Neural crest cell (in vitro differentiated cells): ENCODE measurements at places on chromosomes 6 and 20. TPM values are rescaled to one million over a fixed set of nuclear protein-coding genes. Genes with fewer than 3 reads are reported as not detected.
A peak's percentile ranks its signal among the peaks of the same experiment; 100 is the strongest.

DNA sequence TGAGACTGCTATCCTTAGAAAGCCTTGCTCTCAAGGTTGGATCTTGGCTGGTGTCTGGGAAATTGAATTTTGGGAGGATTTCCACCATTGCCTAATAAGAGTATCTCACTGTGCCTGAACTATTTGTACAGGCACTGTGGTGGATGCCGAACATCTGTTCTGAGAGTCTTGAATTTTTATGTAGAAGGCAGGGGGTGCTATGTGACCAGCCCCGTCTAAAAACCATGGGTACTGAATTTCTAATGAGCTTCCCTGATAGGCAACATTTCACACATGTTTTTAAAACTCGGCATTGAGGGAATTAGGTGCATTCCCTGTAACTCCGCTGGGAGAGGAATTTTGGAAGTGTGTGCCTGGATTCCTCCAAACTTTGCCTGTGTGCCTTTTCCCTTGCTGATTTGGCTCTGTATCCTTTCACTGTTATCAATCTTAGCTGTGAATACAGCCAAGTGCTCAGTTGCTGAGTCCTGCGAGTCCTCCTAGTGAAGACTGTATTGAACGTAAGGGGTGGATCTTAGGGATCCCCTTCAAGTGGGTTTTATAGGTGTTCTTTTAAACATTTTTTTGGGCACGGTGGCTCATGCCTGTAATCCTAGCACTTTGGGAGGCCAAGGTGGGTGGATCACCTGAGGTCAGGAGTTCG lies 27.6 kb upstream of the SCAF8 start:
- peaks cover 2% of the 10 kb centered on the region for H3K27me3 ChIP-seq
- no peak for DNase-seq
- H3K36me3 ChIP-seq, result no peaks in the 10 kb centered on the region
- H3K4me1 ChIP-seq, result no peaks in the 10 kb centered on the region
- no peak overlapping the region for H3K27ac ChIP-seq

- no peak overlapping the region for H3K4me3 ChIP-seq
- H3K4me1 ChIP-seq, result peaks cover 4% of the 10 kb centered on the region
- H3K27ac ChIP-seq, result no peak overlapping the region
Observed at GRCh38 chr6:107323133-107323785, 136.1 kb downstream of the PDSS2 start.

- H3K4me1 ChIP-seq, result peaks cover 28% of the 10 kb centered on the region
- H3K27ac ChIP-seq, result no peak overlapping the region
- no peak overlapping the region for H3K4me3 ChIP-seq
- H3K36me3 ChIP-seq, result no peaks in the 10 kb centered on the region
- DNase-seq, result no peak
Observed at GRCh38 chr6:7129784-7130569, 22.2 kb downstream of the RREB1 start.

DNA sequence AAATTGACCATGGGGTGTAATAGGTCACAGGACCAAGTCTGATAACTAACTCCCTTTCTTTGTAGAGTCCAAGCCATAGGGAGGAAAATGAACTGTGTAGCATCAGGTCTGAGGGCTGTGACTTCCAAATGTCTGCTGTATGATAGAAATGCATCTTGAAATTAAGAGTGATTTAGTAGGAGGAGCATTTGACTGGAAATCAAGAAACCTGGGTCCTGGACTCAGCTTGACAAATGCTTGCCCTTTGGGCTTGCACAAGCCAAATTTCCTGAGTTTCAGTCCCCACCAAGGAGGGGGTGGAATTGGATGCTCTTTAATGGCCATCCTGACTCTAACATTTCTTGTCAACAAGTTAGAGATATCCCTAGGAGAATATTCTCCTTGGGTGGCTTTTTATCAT lies 187.0 kb downstream of the PDE7B start:
- no peaks in the 10 kb centered on the region for H3K36me3 ChIP-seq
- H3K4me3 ChIP-seq, result no peak overlapping the region

- H3K4me3 ChIP-seq, result no peak overlapping the region
- no peaks in the 10 kb centered on the region for H3K27me3 ChIP-seq
- peaks cover 5% of the 10 kb centered on the region for H3K36me3 ChIP-seq
- no peak overlapping the region for H3K27ac ChIP-seq
Observed at GRCh38 chr20:19828232-19828631, 70.2 kb downstream of the RIN2 start.

DNA sequence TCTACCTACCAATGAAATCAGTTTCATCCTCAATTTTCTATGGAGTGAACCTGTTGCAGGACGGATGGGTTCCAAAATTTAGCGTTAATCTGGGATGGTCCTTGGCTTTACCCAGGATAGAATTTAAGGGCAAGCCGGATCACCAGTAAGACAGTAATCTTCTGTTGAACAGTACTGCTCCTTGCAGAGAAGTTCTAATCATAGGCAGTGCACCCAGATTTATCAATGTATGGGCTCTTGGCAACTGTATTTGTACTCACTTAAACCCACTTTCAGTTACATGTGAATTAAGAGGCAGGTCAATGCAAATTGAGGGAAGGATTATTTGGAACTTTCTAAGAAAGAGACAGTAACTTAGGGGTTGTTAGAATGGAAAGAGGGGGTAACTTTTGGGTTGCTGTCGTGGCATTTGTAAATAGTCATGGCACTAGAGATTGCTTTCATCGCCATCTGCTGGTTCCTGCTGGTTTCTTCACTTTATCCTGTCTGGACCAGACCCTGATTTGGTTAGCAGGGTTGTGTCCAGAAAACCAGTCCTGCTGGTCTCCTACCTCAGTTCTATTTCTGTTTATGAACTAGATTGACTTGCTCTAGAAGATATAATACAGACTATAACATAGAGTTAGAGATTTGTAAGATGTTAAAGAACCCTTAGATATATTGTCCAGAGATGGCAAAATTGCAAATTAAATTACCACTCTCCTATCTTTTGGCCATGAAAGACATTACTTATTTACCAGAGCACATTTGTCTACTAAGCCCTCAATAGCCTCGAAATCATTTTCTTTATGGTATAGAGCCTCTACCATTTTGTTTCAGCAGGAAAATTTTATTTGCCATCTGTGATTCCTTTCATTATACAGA lies 646.3 kb downstream of the UTRN start:
- no peak overlapping the region for H3K4me3 ChIP-seq
- peaks cover 7% of the 10 kb centered on the region for H3K36me3 ChIP-seq
- H3K27ac ChIP-seq, result no peak overlapping the region

GRCh38 chr20:37936041-37936440 lies 33.1 kb downstream of the VSTM2L start:
- H3K4me3 ChIP-seq, result no peak overlapping the region
- no peaks in the 10 kb centered on the region for H3K27me3 ChIP-seq
- no peaks in the 10 kb centered on the region for H3K36me3 ChIP-seq
- H3K27ac ChIP-seq, result no peak overlapping the region
- peaks cover 7% of the 10 kb centered on the region for H3K4me1 ChIP-seq

DNA sequence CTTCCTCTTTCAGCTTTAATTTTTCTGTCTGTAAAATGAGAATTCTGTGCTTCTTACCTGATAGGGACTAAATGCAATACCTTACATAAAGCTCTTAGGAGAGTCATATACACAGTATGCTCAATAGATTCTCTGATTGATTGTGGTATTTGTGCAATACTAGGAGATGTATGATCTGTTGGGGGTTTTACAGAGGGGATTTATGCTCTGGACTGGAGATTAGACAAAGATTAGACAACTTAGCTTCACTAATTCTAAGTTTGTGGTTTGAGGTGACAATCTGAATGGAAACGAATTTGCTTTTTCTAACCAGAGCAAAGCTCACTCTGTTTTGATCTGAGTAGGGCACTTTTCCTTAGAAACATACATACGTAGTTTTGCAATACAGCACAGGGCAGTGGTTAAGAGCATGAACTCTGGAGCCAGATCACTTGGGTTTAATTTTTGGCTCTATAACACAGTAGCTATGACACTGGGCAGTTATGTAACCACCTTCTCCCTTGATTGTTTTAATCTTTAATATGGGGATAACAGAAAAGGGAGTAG lies 126.2 kb downstream of the RNF144B start:
- H3K36me3 ChIP-seq, result no peaks in the 10 kb centered on the region
- no peak overlapping the region for H3K4me3 ChIP-seq
- no peaks in the 10 kb centered on the region for H3K27me3 ChIP-seq
- DNase-seq, result no peak

DNA sequence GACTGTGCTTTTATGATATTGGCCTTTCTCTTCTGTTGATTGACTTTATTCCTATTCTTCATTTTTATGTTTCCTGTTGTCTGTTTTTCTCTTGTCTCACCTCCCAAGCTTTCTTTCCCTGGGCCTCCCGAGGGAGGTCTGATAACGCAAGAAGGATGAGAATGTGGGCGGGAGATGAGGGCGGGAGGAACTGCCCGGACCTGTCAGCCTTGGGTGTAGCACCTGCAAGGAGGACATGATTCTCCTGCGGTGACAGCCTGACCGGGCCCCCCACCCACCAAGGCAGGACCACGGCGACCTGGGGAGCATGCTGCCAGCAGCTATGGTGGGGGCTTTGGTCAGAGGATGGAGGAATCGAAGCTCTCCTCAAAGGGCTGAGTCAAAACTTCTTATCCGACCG lies 86.9 kb downstream of the PLEKHG1 start:
- no peak overlapping the region for H3K27ac ChIP-seq
- no peak for DNase-seq
- H3K4me1 ChIP-seq, result no peaks in the 10 kb centered on the region
- H3K4me3 ChIP-seq, result no peak overlapping the region
- H3K27me3 ChIP-seq, result no peaks in the 10 kb centered on the region
- H3K36me3 ChIP-seq, result peaks cover 2% of the 10 kb centered on the region

- no peaks in the 10 kb centered on the region for H3K27me3 ChIP-seq
- no peak overlapping the region for H3K27ac ChIP-seq
- no peak for DNase-seq
- no peaks in the 10 kb centered on the region for H3K36me3 ChIP-seq
- no peak overlapping the region for H3K4me3 ChIP-seq
Observed at GRCh38 chr6:134363323-134364039, 45.6 kb upstream of the SGK1 start.

DNA sequence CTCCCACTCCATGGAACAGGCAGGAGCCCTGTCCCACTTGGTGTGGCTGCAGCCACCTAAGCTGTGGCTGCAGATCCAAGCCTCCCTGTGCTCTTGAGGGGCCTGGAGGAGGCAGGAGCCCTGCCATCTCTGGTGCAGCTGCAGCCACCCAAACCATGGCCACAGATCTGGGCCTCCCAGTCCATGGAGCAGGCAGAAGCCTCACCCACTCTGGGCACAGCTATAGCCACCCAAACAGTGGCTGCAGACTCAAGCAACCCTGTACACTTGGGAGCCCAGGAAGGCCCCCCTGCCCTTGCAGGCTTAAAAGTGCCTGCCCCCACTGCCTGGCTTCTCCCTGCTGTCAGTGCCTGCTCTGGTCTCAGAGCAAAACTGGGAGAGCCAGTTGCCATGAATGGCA lies 320.3 kb downstream of the RFPL4B start:
- DNase-seq, result no peak
- H3K4me3 ChIP-seq, result no peak overlapping the region
- peaks cover 8% of the 10 kb centered on the region for H3K36me3 ChIP-seq
- no peak overlapping the region for H3K27ac ChIP-seq

GRCh38 chr6:67887747-67888545 lies 747.1 kb upstream of the ADGRB3 start:
- H3K36me3 ChIP-seq, result peaks cover 3% of the 10 kb centered on the region
- no peaks in the 10 kb centered on the region for H3K4me1 ChIP-seq
- H3K4me3 ChIP-seq, result no peak overlapping the region
- DNase-seq, result no peak

- no peak for DNase-seq
- H3K4me1 ChIP-seq, result peaks cover 18% of the 10 kb centered on the region
- H3K27me3 ChIP-seq, result no peaks in the 10 kb centered on the region
- peaks cover 2% of the 10 kb centered on the region for H3K36me3 ChIP-seq
- H3K4me3 ChIP-seq, result no peak overlapping the region
- H3K27ac ChIP-seq, result no peak overlapping the region
Observed at GRCh38 chr6:169101981-169102380, 151.7 kb downstream of the THBS2 start.

- H3K4me3 ChIP-seq, result peak overlapping the region; percentile 99
- peaks cover 4% of the 10 kb centered on the region for H3K36me3 ChIP-seq
- no peaks in the 10 kb centered on the region for H3K27me3 ChIP-seq
- peak overlapping the region; percentile 100 for H3K27ac ChIP-seq
- peaks cover 46% of the 10 kb centered on the region for H3K4me1 ChIP-seq
- DNase-seq, result peak; percentile 39
Observed at GRCh38 chr6:75602246-75603105, 796 bp downstream of the SENP6 start.

GRCh38 chr20:49276161-49276960 lies 1.5 kb downstream of the ZNFX1 start:
- peaks cover 49% of the 10 kb centered on the region for H3K36me3 ChIP-seq
- peak overlapping the region; percentile 86 for H3K27ac ChIP-seq
- H3K4me3 ChIP-seq, result peak overlapping the region; percentile 94

- peaks cover 9% of the 10 kb centered on the region for H3K36me3 ChIP-seq
- peaks cover 7% of the 10 kb centered on the region for H3K4me1 ChIP-seq
- no peak overlapping the region for H3K4me3 ChIP-seq
- DNase-seq, result no peak
- H3K27ac ChIP-seq, result no peak overlapping the region
Observed at GRCh38 chr20:18639501-18639979, 51.7 kb downstream of the DTD1 start.

- H3K4me1 ChIP-seq, result peaks cover 41% of the 10 kb centered on the region
- no peak overlapping the region for H3K27ac ChIP-seq
- no peak for DNase-seq
- H3K27me3 ChIP-seq, result no peaks in the 10 kb centered on the region
- H3K4me3 ChIP-seq, result no peak overlapping the region
Observed at GRCh38 chr20:61303217-61303616, 51.2 kb downstream of the CDH4 start.

Gene HAO1
- total RNA-seq, result not detected in 2 replicates

Gene LRRN4
- total RNA-seq, result not detected in 2 replicates

Gene MRAP2
- total RNA-seq, result 0.93 and 1.4 TPM in 2 replicates

Gene AAR2
- 33.0 and 33.2 TPM in 2 replicates for total RNA-seq

Gene TFAP2C
- 4.0 and 4.9 TPM in 2 replicates for total RNA-seq

Gene GTF2H4
- total RNA-seq, result 72.6 and 78.5 TPM in 2 replicates

Gene ABHD16B
- total RNA-seq, result not detected in 2 replicates

Gene SCUBE3
- 22.2 and 22.5 TPM in 2 replicates for total RNA-seq

Gene C4A
- 5.6 and 10.1 TPM in 2 replicates for total RNA-seq
